ENCODE measurements at places on chromosomes 5 and 9. TPM values are rescaled to one million over a fixed set of nuclear protein-coding genes. Genes with fewer than 3 reads are reported as not detected.

DNA sequence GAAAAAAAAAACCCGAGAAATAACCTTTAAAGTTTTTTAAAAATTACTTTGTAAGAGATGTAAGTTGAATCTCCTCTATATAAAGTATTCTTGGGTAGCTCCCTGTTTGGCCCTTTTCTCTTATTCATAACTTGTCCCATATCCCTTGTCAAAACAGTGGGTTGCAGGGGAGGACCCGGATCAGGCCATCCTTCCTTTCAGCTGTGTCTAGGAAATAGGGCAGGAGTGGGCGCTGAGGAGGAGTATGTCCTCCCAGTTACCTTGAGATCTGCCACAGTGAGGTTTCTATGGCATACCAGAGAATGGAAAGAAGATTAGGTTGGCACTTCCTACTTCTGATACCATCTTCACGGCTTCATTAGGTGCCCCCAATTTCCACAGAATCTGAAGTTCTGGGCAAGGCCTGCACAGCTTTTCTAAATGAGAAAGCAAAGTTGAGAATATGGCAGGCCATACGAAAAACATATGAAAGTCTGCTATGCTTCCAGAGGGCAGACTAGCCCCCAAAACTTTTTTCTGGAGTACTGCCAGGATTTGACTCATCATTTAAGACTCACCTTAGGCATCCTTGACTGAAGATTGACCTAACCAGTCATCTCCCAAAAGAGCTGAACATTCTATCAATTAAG lies 20.3 kb downstream of the MEF2C start:
- no peak for DNase-seq

The RXRA gene
- total RNA-seq: 19.7 TPM

The ZFP2 gene
- total RNA-seq: 5.8 TPM

The GPX8 gene
- 120 TPM for total RNA-seq

- DNase-seq: no peak
These were observed 19.9 kb downstream of the EHMT1 start for GRCh38 chr9:137638680-137639079.

DNA sequence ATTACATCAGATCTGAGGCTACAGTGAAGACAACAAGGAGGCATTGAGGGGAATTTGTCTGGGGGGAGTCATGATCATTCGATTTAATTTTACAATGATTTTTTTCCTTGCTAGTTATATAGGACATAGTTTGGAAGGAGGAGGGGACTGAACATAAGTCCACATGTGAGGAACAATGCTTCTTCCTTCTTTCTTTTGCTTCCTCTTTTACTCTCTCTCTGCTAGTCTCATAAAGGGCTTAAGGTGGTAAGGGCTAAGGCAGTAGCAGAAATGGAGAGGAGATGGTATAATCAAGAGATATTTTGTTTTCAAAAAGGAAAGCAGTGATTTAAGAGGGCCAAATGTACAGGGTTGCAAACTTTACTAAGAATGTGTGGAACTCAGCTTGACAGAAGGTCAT lies 64.3 kb downstream of the GRIN3A start:
- DNase-seq: no peak

The HMCN2 gene
- 15.9 TPM for total RNA-seq

DNA sequence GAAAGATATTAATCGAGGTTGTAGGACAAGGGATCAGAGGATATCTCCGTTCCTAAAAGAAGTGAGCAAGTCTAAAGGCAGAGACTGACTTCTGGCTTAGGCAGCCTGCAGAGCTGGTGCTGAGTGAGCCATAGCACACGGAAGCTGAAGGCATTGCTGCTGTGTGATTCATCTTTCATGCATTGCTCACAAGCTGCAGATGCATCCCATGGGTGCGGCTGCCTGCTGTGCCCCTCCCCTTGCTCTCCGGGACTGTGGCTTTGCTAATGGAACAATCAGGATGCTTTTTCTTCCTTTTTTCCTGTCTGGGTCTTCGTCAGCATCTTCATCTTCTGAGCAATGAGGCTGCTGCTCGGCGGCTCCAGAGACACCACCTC lies 341.4 kb downstream of the DIRAS2 start:
- no peak for DNase-seq

The CFAP77 gene
- total RNA-seq: not detected

Measured in urinary bladder (tissue), 4 donors.